Upper lobe of left lung (tissue), 6 donors: ENCODE measurements at places on chromosomes 6 and 20. TPM values are rescaled to one million over a fixed set of nuclear protein-coding genes. Genes with fewer than 3 reads are reported as not detected.

Gene ISM1
- not detected for total RNA-seq

- DNase-seq: no peak
Observed at GRCh38 chr6:134636186-134636799, 313.6 kb downstream of the ALDH8A1 start.

Gene ENPP5
- total RNA-seq: 6.6 TPM

- no peak for DNase-seq
Observed at GRCh38 chr6:97399208-97399607, 116.2 kb upstream of the MMS22L start.

- DNase-seq: no peak
Observed at GRCh38 chr6:156347656-156348055, 429.5 kb upstream of the ARID1B start.

Gene ALDH5A1
- total RNA-seq: 10.2 TPM

DNA sequence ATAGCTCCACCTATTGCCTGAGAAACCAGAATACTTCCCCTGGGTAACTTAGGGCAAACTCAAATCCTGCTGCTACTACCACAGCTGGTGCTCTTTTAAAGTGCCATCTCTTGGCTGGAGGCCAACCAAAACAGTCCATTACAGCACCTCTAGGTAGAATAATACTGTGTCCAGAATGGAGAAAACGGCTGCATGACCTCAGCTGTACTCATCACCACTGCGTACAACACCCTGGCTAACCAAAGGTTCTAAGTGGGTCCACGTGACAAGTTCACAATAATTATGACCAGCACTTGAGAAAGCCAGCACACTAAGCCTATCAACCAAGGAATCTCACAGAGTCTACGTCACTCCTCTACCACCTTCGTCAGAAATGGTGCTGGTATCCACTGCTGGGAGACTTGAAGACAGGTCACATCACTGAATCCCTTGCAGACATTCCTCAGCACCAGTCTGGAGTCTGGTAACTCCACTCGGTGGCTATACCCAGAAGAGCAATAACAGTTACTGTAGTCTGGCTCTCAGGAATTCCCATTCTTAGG, 40.9 kb upstream of the PKIB start:
- DNase-seq: no peak

DNA sequence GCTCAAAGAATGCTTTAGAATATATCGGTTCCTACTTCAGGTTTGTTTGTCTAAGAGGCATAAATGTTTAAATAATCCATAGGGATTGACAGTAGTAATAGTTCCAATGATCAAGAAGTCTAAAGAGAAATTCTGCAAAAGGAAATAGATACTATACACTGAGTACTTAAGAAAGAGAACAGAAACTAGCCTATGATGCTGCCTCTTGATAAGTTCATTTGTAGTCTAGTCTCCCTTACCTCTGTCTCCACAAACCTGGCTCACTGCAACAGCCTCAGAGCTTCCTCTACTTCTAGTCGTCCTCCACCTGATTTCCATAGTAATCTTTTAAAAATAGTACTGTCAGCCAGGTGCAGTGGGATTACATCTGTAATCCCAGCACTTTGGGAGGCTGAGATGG, 511.8 kb downstream of the LMBRD1 start:
- no peak for DNase-seq

- DNase-seq: peak; percentile 35
Observed at GRCh38 chr20:49851231-49851705, 38.6 kb downstream of the SLC9A8 start.

Gene BANF2
- total RNA-seq: not detected

Gene ECI2
- total RNA-seq: 20.8 TPM

GRCh38 chr6:169454204-169454871, 200.7 kb upstream of the THBS2 start:
- DNase-seq: no peak

Gene PNPLA1
- total RNA-seq: not detected
